Mesothelial cell of epicardium (in vitro differentiated cells): ENCODE measurements at places on chromosomes 11 and 22. TPM values are rescaled to one million over a fixed set of nuclear protein-coding genes. Genes with fewer than 3 reads are reported as not detected.

- no peak for DNase-seq
- H3K27me3 ChIP-seq = no peaks in the 10 kb centered on the region
- H3K36me3 ChIP-seq = peaks cover 3% of the 10 kb centered on the region
- H3K4me3 ChIP-seq = no peak overlapping the region
- no peak overlapping the region for H3K27ac ChIP-seq
These were observed 170.3 kb downstream of the CADM1 start for GRCh38 chr11:115333949-115334348.

DNA sequence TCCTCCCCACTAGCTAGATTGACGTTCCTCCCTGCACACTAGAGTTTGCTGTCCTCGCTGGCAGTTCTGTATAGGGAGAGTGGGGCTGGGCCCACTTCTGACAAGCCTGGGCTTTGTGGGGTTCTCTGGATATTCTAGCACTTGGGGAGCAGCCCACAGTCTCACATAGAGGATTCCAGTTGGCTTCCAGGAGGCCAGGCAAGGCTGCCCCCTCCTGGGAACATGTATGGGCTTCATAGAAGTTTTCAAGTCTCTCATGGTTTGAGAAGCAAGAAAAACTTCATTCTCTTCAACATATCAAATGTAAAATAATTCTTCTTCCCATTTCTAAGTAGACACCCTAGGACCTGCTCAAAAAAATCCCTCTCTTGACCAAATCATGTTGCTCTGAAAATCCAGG lies 87.5 kb downstream of the NAV2 start:
- peaks cover 2% of the 10 kb centered on the region for H3K36me3 ChIP-seq
- no peak overlapping the region for H3K4me3 ChIP-seq
- DNase-seq = no peak
- peaks cover 54% of the 10 kb centered on the region for H3K4me1 ChIP-seq

The OR5D13 gene
- total RNA-seq = not detected in 3 replicates

The P2RY6 gene
- total RNA-seq = 0.36 to 0.51 TPM (median 0.45 TPM) in 3 replicates

The GRIA4 gene
- 144 to 156 TPM (median 156 TPM) in 3 replicates for total RNA-seq

GRCh38 chr22:33476716-33477115 lies 418.5 kb upstream of the SYN3 start:
- peaks cover 17% of the 10 kb centered on the region for H3K4me1 ChIP-seq
- no peak for DNase-seq
- peak overlapping the region; percentile 27 for H3K27ac ChIP-seq

DNA sequence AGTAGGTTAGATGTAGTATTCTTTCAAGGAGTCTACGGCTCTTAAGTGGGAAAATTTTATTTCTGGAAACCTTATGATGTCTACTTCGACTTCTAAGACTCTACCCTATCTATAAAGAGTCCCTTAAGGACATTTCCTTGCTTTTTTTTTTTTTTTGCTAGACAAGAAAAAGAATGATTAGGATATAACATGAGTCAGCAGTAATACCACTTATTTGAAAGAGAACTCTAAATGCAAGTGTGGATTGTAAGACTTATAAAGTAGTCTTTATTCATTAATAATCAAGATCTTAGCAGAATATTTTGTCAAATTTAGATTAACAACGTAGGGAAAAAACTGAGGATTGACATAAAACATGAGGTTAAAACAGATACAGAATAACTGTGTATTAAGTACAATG lies 71.0 kb downstream of the DKK3 start:
- peaks cover 19% of the 10 kb centered on the region for H3K4me1 ChIP-seq
- no peak overlapping the region for H3K4me3 ChIP-seq
- H3K36me3 ChIP-seq = peaks cover 49% of the 10 kb centered on the region
- no peak for DNase-seq
- H3K27me3 ChIP-seq = no peaks in the 10 kb centered on the region

DNA sequence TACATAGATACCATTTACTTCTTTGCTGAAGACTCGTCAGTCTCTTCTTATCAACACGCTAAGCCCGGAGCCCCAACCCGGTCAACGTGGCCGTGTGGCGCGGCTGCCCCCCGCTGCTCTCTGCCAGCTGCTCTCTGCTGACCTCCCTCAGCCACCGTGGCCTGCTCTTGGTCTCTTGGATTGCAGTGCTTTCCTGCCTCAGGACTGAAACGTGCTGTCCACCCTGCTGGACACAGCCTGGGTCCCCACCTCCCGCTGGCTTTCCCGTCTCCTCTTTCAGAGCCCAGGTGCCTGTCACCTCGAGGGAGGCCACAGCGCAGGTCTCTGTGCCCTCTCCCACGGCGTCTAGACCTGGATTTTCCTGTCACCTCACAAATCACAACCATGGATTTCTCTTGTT lies 388.1 kb upstream of the B3GAT1 start:
- no peak for DNase-seq
- peaks cover 26% of the 10 kb centered on the region for H3K4me1 ChIP-seq
- no peak overlapping the region for H3K27ac ChIP-seq

DNA sequence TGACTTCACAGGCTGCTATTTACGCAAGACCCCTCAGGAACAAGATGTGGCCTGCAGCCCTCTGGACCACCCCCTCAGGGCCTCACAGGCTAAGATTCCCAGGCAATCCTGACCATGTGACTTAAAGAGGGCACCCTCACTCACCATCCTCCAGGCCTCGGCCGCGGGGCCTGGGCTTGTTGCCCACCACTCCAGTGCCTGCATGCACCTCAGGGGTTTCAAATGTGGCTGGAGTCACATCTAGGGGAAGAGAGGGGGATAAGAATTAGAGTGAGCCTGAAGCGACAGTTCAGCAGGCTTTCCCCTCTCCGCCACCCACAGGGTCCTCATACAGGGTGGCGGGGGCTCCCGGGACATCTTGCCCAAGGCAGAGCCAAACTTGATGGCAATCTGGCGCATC lies 2.1 kb downstream of the ESS2 start:
- no peak overlapping the region for H3K27ac ChIP-seq
- H3K4me3 ChIP-seq = peak overlapping the region; percentile 48
- DNase-seq = no peak
- peaks cover 11% of the 10 kb centered on the region for H3K4me1 ChIP-seq
- peaks cover 13% of the 10 kb centered on the region for H3K36me3 ChIP-seq
- peaks cover 21% of the 10 kb centered on the region for H3K27me3 ChIP-seq
